ENCODE measurements at places on chromosomes 3 and 15.

- DNase-seq = no peak
Observed at GRCh38 chr15:64437982-64438381, 22.4 kb upstream of the ZNF609 start.

DNA sequence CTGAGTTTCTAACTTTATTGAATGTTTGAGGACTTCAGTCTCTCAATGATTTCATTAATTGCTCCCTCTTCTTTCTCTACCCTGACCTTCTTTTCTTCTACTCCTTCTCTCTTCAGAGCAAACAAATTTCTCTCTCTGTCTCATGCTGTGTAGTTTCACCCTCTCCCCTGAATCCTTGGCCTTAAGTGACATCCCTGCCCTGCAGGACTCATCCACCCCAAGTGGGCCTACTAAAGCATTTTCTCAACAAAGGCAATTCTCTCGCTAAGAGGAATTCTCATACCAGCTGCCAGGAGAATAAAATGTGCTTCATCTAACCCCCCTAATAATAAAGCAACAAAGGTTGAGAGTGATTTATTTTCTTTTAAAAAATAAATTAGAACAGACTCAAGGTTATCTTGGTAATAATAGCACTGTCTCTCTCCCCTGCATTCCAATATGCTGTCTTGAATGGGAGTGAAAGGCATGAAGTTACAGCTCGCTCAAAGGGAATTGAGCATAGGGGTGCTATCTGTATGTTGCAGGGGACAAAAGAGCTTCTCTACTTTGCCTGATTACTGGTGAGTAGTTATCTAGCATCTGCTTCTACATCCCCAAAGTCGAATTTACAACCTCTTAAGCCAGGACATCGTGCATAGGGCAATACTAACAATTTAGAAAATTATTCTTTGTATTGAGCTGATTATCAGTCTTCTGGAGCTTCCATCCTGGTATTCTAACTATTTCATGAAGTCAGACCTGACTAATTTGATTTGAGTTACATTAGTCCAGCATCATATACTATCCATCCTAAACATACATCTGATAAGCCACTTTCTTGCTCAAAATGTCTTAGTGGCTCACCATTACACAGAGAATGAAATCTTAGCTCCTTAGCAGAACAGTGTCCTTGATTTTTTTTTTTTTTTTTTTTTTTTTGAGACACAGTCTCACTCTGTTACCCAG, 76.9 kb upstream of the DNAJC19 start:
- no peak for DNase-seq

GRCh38 chr3:151593928-151594327, 133.1 kb upstream of the IGSF10 start:
- DNase-seq = no peak

DNA sequence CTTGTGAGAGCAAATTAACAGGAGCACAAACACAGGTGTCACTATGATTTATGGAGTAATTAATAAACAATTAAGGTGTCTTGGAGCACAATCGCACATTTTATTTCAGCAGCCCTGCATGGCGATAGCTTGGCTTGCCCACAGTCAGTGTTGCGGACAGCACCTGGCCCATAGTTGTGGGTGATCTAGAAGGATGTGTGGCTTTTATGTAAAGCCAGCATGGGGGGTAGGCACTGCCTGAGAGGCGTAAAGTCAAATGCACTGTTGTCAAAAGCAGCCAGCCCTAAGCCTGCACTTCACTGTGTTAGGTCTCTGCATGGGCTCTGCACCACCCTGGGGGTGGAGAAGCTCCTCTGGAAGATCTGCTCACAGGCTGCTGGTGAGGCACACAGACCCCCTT, 177.4 kb upstream of the PPP2R3A start:
- DNase-seq = no peak

GRCh38 chr15:79366691-79367090, 55.8 kb downstream of the TMED3 start:
- DNase-seq = no peak

DNA sequence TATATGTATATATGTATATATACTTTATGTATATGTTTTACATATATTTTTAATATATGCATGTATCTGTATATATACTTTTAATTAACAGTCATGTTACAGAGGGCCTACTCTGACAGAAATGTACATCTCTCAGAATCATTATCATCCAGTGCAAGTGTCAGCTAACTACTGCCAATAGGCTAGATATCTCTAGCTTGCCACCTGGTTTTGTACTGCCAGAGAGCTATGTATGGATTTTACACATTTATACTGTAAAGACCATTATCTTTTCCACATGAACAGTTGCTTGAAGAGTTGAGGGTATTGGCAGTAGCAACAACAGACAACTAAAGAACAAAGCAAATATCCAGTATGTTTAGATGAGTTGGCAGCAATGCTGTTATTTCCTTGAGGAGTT, 99.7 kb upstream of the VGLL3 start:
- no peak for DNase-seq

DNA sequence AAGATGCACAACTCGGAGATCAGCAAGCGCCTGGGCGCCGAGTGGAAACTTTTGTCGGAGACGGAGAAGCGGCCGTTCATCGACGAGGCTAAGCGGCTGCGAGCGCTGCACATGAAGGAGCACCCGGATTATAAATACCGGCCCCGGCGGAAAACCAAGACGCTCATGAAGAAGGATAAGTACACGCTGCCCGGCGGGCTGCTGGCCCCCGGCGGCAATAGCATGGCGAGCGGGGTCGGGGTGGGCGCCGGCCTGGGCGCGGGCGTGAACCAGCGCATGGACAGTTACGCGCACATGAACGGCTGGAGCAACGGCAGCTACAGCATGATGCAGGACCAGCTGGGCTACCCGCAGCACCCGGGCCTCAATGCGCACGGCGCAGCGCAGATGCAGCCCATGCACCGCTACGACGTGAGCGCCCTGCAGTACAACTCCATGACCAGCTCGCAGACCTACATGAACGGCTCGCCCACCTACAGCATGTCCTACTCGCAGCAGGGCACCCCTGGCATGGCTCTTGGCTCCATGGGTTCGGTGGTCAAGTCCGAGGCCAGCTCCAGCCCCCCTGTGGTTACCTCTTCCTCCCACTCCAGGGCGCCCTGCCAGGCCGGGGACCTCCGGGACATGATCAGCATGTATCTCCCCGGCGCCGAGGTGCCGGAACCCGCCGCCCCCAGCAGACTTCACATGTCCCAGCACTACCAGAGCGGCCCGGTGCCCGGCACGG, 991 bp downstream of the SOX2 start:
- no peak for DNase-seq
